CD4-positive, alpha-beta T cell treated with Interleukin-4 for 1 hour (primary cell): ENCODE measurements at places on chromosomes 12 and 14.

GRCh38 chr12:122867691-122868461, 28.0 kb downstream of the VPS37B start:
- DNase-seq: no peak

DNA sequence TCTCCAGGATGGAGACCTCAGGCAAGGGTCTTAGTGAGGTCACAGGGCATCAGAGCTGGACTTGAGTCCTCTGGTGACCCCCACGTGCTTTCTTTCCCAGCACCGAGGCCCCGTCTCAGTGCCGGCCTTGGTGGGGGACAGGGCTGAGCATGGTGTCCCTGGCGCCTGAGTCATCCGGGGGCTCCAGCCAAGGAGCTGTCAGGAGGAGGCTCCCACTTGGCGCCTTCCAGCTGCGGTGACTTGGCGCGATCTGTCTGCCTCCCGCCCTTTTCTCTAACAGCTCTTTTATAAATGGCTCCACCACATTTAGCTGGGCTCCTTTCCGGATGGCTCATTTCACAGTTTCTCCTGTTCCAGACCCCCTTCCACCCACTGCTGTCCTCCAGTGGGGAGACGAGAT, 60.4 kb downstream of the PRMT8 start:
- no peak for DNase-seq

- peak; percentile 82 for DNase-seq
These were observed at the start of gene MTERF2 for GRCh38 chr12:106986625-106987389. Gene MTERF2 (minus strand): TSS chr12:106987146. CDS start chr12:106978714, 8,432 bp downstream.

DNA sequence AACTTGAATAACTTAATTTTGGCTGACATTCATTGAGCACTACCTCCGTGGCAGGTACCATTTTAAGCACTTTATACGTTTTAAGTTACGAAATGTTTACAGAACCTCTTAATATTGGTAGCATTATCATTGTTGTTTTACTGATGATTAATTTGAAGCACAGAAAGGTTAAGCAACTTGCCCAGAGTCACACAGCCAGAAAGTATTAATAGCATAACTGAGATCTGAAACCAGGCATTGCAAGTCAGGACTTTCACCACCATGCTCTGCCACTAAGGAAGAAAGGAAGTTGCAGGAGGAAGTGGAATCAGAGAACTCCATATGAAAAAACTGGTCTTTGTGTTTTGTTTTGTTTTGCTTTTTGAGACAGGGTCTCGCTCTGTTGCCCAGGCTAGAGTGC, 28.2 kb upstream of the BCAT1 start:
- DNase-seq: no peak

GRCh38 chr12:2826721-2827515, 7.9 kb downstream of the NRIP2 start:
- no peak for DNase-seq

- no peak for DNase-seq
These were observed 381.1 kb downstream of the FLRT2 start for GRCh38 chr14:85911044-85911443.

DNA sequence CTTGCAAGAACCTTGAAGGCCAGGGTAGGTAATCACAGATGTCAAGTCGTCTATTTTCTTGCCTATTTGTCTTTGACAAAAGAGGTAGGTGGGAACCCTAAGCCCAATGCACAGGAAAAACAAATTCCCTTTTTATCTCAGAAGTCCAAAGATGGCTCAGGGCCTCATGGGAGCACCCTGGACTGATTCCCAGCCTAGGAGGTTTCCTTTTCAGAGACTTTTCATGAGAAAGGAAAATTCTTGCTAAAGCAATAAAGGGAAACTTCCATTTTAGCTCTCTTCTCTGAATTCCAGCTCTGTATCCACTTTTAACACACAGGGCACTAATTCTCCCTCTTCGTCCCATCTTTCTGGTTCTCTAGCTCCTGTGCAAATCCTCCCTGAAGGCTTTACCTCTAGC, 1.2 kb downstream of the ZNF641 start:
- no peak for DNase-seq

- DNase-seq: no peak
These were observed 34.2 kb downstream of the CKAP4 start for GRCh38 chr12:106213662-106214061.

- no peak for DNase-seq
These were observed 2.5 kb downstream of the LACRT start for GRCh38 chr12:54631988-54632728.

DNA sequence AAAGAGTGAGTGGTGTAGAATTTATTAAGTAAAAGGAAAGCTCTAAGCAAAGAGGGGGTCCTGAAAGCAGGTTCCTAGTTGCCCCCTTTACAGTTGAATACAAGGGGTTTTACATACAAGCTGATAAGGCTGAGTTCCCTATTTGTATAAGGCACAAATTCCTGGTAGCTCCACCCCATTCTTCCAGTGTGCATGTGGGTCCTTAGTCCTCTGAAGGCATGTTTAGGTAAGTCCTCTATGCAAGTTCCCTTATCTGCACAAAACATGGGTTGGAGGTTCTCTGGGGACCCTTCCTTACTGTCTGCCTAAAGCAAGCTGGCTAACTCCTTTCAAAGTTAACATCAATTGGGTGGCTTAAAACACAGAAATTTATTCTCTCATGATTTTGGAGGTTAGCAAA, 2.9 kb upstream of the FAR2 start:
- DNase-seq: no peak

GRCh38 chr12:110224379-110225304, 56.4 kb upstream of the ATP2A2 start:
- DNase-seq: no peak

DNA sequence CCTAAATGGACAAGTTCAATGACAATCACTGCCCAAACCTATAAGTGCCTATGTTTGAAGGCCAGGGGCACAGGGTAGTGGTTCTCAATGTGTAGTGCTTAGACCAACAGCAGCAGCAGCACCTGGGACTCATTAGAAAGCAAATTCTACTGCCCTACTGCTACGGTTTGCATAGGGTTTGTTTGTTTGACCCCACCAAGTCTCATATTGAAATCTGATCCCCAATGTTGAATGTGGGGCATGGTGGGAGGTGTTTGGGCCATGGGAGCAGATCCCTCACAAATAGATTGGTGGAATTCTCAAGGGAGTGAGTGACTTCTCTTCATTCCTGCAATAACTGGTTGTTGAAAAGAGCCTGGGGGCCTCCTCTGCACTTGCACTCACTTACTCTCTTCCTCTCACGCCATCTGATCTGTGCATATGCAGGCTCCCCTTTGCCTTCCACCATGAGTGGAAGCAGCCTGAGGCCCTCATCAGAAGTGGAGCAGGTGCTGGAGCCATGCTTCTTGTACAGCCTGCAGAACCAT, 39.5 kb downstream of the PPM1H start:
- no peak for DNase-seq

GRCh38 chr12:131758016-131758739, 47.3 kb downstream of the SFSWAP start:
- no peak for DNase-seq

DNA sequence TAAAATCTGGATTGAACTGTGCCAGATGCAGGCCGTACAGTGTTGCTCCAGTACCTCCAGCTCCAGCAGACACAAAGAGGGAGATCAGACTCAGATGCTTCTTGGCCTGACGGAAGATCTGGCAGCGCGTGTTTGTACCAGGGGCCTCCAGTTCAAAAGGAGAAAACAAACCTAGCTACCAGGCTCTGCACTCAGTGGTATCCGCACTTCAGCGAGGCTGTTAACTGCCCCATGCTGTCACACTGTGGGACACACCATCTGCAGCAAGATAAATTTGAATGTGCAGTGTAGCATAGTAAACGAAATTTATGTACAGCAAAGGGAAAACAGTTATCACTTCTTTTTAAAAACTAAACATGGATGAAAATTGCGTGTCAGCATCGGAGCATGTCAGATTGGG, 5.1 kb downstream of the DYNC1H1 start:
- DNase-seq: no peak

DNA sequence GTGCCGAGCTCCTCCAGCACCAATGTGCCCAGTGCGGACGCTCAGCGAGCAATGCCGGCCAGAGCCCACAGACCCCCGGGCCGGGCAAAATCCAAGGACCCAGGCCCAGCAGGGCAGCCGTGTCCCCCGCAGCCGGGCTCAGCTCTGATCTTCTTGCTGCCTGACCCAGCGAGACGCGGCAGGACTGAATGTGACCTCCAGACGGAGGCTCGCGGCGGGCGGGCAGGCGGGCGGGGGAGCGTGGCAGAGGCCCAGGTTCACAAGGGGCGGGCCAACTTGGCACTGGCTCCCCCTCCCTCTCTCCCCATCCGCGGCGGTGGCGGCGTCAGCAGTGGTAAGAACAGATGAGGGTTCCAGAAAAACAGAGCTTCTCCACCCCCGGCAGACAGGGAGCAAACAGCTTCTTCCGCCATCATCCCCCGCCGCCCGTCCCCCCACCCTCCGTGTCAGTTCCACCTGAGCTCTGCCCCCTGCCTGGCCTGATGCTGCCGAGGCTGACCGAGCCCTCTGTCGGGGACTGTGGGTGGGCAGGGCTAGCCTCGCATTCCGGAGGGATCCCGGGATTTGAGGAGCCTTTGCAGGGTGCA, 94.3 kb downstream of the RFLNA start:
- DNase-seq: peak; percentile 59

- no peak for DNase-seq
These were observed 3.4 kb downstream of the ARID2 start for GRCh38 chr12:45732936-45733335.

DNA sequence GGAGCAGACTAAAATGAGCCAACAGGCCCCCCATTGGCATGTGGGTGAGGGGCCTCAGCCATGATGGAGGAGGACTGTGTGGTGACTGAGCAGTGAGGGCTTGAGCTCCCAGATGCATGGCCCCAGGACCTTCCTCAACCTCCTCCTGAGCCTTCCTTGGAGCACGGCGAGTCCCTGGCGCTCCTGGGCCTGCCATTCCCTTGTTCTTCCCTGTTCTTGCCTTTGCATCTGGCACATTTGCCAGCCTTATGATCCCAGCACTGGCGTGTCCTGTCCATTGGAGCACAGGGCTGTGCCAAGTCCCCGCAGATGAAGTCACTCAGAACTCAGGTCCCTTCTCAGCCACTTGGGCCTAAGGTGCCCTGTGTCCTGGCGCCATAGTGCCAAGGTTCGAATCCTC, 40.3 kb upstream of the MEG3 start:
- DNase-seq: no peak

- no peak for DNase-seq
These were observed 5.0 kb downstream of the MYO1A start for GRCh38 chr12:57044889-57045288.
